ENCODE measurements at places on chromosomes 4 and X.

DNA sequence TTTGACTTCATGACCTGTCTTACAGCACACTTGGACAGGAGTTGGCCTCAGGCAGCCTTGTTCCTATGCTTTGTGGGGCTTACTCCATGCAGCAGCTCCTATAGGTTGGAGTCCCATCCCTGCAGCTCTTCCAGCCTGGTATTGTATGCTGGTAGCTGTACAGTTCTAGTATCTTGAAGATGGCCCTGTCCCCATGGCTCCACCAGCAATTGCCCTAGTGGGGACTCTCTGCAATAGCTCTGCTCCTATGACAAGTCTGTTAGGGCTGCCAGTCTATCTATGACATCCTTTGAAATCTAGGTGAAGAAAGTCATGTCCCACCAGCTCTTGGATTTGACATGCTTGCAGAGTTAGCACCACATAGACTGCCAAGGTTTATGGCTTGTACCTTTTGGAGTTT is 252.6 kb downstream of the ANTXR2 start:
- DNase-seq: no peak

GRCh38 chr4:78800965-78801364 is 24.8 kb downstream of the BMP2K start:
- DNase-seq: no peak

- peak; percentile 77 for DNase-seq
Observed at GRCh38 chr4:17511509-17511949, 361 bp downstream of the QDPR start.

GRCh38 chr4:4791299-4792111 is 68.0 kb upstream of the MSX1 start:
- no peak for DNase-seq
